ENCODE measurements at places on chromosomes 7 and 10.
A peak's percentile ranks its signal among the peaks of the same experiment; 100 is the strongest.

GRCh38 chr7:47474937-47475879 is 106.7 kb downstream of the TNS3 start:
- DNase-seq, result peak; percentile 95

GRCh38 chr10:72024596-72024995 is 60.4 kb downstream of the CHST3 start:
- no peak for DNase-seq

GRCh38 chr7:89943525-89944050 is 210.7 kb upstream of the STEAP1 start:
- DNase-seq, result no peak

DNA sequence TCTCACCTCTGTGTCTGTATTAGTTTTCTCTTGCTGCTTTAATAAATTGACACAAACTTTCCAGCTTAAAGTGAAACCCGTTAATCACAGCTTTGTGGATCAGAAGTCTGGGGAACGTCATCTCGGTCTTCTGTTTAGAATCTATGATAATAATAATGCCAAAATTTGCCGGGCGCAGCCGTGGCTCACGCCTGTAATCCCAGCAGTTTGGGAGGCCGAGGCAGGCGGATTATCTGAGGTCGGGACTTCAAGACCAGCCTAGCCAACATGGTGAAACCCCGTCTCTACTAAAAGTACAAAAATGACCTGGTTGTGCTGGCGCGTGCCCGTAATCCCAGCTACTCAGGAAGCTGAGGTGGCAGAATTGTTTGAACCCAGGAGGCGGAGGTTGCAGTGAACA is 8.8 kb upstream of the ZPBP start:
- no peak for DNase-seq

DNA sequence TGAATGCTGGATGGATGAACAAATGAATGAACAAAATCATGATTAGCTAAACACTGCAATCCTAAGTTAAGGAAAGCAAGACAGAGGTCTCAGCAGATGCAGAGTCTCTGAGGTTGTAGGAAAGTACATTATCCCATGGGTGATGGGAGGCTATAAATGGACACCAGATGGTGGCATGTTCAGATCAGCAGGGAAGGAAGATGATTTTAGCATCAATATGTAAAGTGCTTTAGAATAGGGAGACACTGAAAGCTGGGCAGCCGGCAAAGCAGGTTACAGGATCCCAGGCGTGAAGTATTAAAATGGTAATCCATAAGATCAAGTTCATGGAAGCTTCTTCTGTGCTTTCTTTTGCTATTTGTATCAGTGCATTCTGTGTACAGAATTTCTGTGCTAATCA is 7.9 kb upstream of the RAPGEF5 start:
- no peak for DNase-seq
